ENCODE measurements at places on chromosomes 11 and 22.

GRCh38 chr22:36164621-36165020 is 4.1 kb upstream of the APOL3 start:
- peak; percentile 44 for DNase-seq

GRCh38 chr11:55902308-55902707 is 12.1 kb downstream of the OR5W2 start:
- no peak for DNase-seq

DNA sequence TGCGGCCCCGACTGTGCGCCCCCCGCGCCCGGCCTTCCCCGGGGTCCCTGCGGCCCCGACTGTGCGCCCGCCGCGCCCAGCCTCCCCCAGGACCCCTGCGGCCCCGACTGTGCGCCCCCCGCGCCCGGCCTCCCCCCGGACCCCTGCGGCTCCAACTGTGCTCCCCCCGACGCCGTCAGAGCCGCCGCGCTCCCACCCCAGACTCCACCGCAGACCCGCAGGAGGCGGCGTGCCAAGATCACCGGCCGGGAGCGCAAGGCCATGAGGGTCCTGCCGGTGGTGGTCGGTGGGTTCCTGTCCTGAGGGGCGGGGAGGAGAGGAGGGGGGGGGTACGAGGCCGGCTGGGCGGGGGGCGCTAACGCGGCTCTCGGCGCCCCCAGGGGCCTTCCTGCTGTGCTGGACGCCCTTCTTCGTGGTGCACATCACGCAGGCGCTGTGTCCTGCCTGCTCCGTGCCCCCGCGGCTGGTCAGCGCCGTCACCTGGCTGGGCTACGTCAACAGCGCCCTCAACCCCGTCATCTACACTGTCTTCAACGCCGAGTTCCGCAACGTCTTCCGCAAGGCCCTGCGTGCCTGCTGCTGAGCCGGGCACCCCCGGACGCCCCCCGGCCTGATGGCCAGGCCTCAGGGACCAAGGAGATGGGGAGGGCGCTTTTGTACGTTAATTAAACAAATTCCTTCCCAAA is 3.1 kb downstream of the DRD4 start:
- peak; percentile 54 for DNase-seq

DNA sequence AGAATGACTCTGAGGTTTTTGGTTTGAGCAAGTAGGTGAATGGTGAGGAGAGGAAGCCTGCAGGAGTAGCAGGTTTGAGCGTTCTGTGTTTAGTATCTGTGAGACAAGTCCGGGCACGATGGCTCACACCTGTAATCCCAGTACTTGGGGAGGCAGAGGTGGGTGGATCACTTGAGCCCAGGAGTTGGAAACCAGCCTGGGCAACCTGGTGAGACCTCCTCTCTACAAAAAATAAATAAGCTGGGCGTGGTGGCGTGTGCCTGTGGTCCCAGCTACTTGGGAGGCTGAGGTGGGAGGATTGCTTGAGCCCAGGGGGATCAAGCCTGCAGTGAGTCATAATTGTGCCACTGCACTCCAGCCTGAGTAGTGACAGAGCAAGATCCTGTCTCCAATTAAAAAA is 9.7 kb upstream of the CENATAC start:
- no peak for DNase-seq

GRCh38 chr22:40641269-40641668 is 4.8 kb upstream of the MRTFA start:
- DNase-seq: no peak

DNA sequence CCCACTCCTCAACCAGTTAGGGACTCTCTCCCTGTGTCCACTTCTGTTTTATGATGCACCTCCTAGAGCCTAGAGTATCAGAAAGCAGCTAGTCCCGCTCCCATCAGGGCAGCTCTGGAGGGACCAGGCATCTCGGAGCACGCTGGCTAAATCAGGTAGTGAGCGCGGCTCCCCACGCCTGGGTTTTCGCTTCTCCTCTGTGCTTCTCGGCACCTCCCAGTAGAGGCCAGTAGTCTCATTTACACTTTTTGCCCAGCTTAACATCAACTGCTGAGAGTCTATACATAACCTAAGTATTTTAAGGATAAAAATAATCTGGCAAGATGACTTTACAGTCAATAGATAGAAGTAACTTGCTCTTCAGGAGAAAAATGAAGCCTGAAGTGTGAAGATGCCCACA is 473.8 kb downstream of the OPCML start:
- no peak for DNase-seq

GRCh38 chr22:34105461-34106062 is 185.3 kb upstream of the LARGE1 start:
- no peak for DNase-seq

DNA sequence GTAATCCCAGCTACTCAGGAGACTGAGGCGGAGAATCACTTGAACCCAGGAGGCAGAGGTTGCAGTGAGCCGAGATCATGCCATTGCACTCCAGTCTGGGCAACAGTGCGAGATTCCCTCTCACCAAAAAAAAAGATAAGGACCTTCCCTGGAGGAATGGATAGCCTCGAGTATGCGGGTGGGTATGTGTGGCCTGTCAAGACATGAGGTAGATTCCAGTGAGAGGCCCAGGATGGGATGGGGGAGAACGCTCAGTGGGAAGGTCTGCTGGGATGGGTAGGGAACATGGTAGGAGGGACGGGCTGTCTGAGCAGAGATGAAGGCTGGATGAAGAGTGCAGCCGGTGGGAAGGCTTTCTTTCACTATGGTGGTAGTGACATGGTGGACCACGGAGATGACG is 39.0 kb upstream of the YWHAH start:
- no peak for DNase-seq

DNA sequence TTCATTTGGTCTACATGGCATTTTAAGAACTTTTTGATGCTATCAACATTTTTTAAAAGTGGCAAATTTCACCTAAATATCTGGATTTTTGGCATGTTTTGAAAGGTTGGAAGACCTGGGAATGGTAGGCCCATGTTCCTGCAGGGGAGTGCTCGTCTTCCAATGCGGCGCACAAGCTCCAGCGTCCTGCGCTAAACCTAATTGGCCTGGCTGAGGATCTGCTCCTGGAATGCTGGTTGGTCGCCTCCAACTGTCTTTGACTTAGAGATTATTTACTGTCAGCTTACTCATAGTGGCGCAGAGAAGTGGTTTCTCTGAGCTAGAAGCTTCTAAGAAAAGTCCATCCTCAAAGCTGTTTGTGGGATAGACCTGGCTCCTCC is 626 bp upstream of the LIMK2 start:
- no peak for DNase-seq

DNA sequence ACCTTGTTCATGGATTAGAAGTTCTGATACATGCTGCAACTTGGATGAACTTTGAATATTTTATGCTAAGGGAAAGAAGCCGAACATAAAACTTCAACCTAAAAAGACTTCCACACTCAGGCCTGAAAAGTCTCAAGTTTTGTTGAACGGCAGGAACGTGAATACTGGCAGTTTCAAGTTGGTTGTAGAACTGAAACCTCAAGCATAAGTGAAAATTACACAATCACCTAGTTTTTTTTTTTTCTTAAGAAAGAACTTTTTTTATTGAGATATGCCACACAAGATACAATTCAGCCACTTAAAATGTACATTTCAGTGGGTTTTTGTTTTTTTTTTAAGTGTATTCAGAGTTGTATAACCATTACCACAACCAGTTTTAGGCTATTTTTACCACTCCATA is 50.8 kb upstream of the ADORA2A start:
- no peak for DNase-seq

DNA sequence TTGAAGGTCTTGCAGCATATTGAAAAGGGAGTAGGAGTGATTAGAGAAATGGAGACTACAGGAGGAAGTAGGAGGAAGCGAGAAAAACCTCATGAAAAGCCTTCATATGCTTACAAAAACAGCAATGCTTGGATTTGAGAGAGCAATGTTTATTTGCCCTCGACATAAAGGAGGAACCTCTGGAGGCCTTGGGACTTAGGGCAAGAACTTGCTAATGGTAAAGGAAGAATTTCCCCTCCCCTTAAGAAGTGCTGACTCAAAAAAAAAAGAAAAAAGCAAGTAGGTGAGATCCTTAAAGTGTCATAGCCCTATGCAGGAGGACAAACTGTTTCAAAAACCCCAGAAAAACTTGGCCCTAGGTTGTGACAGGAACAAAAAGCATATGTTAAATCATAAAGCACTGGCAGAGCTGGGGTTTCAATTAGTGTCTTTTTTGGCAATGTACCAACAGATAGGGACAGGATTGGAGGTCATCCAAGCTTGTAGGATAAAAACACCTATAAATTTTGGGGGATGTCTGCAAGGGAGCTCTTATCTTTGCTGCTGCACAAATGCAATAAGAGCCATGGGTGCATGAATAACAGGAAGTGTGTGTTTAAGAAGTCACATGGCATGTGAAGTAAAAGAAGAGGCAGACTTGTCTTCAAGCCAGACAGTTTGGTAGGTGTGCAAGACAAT is 4.9 kb downstream of the GLYAT start:
- no peak for DNase-seq
